Stimulated activated CD8-positive, alpha-beta memory T cell treated with anti-CD3 and anti-CD28 coated beads, Interleukin-4, amount 100 ng/mL, for 1 hour (primary cell): ENCODE measurements at places on chromosomes 16 and 17.

DNA sequence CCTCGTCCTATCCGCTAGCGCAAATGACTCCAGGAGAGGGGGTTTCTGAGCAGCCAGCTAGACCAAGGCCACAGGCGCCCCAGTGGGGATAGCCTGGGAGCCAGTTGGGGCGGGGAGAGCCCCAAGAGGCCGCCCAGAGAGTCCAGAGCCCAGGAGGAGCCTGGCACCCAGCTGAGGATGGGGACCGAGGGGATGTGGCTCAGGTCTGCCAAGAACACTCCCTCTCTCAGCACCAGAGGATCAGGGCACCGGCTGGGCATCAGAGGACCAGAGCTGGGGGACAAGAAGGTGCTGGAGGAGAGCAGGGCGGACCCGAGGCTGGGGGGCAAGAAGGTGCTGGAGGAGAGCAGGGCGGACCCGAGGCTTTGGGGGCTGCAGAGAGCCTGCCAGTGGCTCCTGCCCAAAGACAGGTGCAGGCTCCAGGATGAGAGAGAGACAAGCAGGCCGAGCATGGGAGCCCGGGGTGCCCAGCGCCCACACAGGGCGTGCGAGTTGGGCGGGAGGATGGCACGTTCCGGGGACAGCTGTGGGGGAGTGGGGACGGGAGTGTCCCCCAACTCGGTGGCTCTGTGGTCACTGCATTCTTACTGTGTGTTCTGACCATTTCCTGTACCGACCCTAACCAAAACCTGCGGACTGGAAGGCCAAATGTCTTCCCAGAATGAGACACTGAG, 39.4 kb downstream of the TIMM22 start:
- no peak for DNase-seq

- no peak for DNase-seq
These were observed 43.7 kb downstream of the NCOR1 start for GRCh38 chr17:16171613-16172012.

DNA sequence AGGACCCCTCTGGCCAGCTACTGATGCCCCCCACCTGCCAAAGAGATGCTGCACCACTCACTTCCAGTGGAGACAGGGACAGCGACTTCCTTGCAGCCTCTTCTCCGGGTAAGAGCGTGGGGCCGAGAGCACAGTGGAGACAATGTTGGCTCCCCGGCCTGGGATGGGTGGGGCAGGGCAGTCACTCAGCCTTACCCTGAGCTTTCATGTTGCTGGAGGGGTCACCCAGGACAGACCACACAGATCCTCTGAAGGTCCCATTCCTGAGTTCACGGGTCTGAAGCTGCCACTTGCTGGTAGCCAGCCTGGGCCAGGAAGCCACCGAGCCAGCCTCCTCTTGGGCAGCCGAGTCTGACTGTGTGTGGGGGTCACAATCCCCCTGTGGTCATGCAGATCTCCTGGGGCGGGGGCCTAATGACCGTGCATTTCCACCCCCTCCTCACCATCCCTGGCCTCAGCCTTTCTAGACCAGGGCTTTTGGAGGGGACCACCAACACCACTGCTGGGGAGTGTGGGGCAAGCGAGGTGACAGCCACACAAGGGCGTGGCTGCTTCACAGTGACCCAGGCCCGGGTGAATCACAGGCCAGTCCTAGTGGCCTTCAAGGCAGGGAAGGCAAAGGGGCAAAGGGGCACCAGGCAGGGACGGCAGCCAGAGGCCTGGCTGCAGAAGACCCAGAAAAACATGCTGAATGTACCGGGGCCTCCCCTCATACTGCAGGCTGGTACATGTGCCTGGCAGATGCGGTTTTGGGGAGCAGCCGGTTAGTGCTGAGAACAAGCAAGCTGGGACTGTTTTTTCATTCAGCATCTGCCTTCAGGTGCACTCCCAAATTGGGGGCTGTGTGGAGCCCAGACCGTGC, 10.4 kb downstream of the TAF1C start:
- no peak for DNase-seq

DNA sequence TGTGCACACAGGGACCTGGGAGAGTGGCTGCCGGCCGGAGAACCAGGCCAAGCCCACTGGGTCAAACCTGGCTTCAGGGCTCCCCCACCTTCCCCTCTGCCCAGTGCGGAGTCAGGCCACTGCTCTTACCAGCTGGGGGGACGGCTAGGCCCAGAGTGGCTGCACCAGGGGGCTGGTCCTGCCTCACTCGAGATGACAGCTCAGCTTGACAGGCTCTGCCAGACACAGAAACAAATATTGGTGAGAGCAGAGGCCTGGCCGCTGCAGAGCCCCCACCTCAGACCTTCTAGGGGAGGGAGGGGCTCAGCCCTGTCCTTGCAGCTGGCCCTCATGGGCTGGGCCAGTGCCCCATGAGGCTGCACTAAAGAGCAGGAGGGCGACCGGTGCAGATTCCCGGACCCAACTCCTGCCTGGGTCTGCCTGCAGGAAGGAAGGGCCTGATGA, 4.5 kb downstream of the NUDT16L1 start:
- DNase-seq = no peak

GRCh38 chr16:53515259-53515658, 12.2 kb upstream of the AKTIP start:
- no peak for DNase-seq
